ENCODE measurements at places on chromosomes 12 and 14.

DNA sequence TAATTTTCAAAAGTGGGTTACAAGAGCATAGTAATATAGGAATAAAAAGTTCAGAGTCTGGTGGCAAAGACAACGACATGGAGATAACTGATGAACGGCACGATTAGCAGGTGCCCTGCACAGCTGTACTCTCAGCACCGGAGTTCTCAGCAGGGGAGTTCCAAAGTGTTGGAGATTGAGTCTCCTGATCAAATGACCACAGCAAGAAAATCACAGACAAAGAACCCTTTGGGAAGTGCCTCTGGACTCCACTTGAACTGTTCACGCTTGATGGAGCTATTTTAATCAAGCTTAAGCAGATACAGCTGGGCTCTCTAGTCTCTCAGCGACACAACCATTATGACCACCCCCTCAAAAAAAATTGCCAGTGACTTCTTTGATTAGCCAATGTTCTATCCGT lies 153.1 kb downstream of the ALG10B start:
- peak; percentile 87 for ATAC-seq

GRCh38 chr12:67958187-67958586 lies 31.1 kb upstream of the IFNG-AS1 start:
- ATAC-seq = no peak

- ATAC-seq = no peak
Measured at GRCh38 chr14:22487401-22487800, 101.6 kb downstream of the DAD1 start.

GRCh38 chr12:53751336-53752191 lies at the start of gene CISTR:
Gene CISTR, minus strand, starts transcription at chr12:53751979.
- peak; percentile 27 for ATAC-seq

- no peak for ATAC-seq
Measured at GRCh38 chr12:47711448-47711847, 5.6 kb upstream of the RPAP3 start.

- peak; percentile 25 for ATAC-seq
Measured at GRCh38 chr12:57216014-57216911, at the start of gene NXPH4. Gene NXPH4, plus strand, starts transcription at chr12:57216794. Its CDS starts 176 bp downstream, at chr12:57216970.
